ENCODE measurements at places on chromosomes 7 and 10. TPM values are rescaled to one million over a fixed set of nuclear protein-coding genes. Genes with fewer than 3 reads are reported as not detected.
A peak's percentile ranks its signal among the peaks of the same experiment; 100 is the strongest.

- no peak for DNase-seq
Observed at GRCh38 chr7:128774029-128774689, 1.4 kb downstream of the OPN1SW start.

DNA sequence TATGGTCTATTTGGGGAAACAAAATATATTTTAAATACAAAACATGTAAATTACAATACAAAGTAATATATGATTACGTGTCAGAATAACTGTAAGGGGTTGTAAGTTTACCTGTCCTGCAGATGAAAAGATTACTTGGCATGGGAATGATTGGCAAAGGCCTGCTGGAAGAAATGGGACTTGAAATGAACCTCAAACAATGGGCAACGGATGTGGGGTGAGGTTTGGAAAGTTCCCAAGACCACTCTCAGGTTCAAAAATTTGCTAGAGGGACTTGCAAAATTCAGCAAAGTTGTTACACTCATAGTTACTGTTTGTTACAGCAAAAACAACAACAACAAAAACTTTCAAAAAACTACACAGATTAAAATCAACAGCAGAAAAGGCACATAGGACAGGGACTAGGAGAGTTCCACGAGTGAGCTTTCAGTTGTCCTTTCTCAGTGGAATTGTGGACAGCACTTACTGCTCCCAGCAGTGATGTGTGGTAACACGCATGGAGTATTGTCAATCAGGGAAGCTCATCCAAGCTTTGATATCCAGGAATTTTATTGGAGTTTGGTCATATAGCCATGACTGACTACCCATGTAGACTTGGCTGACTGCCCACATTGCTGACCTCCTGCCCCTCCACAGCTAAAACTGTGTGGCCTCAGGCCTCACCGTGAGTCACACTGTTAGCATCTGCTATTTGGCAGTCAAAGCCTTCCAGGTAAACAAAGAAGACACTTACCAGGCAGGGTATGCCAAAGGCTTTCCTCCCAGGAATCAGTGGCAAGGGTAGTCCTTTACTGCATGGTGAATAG lies 43.8 kb downstream of the EXOC6 start:
- peak; percentile 34 for DNase-seq

- DNase-seq, result no peak
Observed at GRCh38 chr10:132100091-132100481, 34.3 kb downstream of the JAKMIP3 start.

DNA sequence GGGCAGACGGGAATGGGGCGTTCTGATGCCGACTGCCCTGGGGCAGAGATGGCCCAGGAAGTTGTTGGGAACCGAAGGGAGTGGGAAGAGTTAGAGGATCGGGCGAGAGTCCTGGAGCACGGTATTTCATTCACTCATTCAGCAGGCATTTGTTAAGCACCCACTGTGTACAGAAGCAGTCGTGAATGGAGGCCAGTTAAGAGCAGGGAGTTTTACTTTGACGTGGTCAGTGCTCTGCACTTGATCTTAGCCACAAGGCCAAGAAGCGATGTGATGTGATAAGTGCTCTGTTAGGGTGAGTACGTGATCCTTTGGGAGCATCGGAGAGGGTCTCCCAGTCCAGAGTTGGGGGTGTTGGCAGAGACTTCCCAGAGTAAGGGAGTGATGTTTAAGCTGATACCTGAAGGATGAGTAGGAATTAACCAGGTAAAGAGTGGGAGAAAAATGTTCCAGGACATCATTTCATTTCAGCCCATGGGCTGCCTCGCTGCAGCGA lies 890 bp downstream of the ZFYVE27 start:
- no peak for DNase-seq

GRCh38 chr7:99142727-99143520 lies 984 bp downstream of the SMURF1 start:
- DNase-seq, result peak; percentile 91

- DNase-seq, result no peak
Observed at GRCh38 chr7:70789481-70790214, 342.3 kb upstream of the GALNT17 start.

GRCh38 chr7:20696803-20697333 lies 81.4 kb downstream of the ABCB5 start:
- DNase-seq, result no peak

- DNase-seq, result no peak
Observed at GRCh38 chr10:29610876-29611647, 23.7 kb downstream of the SVIL start.

DNA sequence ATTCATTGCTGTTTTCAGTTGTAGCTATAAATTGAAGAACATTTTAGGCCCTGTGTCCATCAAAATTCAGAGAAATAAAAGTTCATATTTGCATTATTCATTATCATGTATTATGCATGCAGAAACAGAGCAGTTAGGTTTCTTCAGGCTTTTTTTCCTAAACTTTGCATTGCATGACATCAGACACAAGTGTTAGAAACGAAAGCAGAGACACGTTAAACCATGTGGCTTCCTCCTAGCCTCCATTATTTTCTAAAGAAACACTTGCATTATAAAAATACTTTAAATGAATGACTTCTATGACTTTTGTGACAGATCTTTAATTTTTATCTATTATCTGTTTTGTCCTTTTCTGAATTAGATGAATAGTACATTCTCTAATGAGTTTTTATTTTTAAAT lies 8.8 kb upstream of the EBLN1 start:
- no peak for DNase-seq

GRCh38 chr10:123380491-123381085 lies 226.4 kb downstream of the BUB3 start:
- DNase-seq, result no peak

GRCh38 chr10:91135113-91135512 lies 85.3 kb upstream of the PCGF5 start:
- DNase-seq, result no peak

DNA sequence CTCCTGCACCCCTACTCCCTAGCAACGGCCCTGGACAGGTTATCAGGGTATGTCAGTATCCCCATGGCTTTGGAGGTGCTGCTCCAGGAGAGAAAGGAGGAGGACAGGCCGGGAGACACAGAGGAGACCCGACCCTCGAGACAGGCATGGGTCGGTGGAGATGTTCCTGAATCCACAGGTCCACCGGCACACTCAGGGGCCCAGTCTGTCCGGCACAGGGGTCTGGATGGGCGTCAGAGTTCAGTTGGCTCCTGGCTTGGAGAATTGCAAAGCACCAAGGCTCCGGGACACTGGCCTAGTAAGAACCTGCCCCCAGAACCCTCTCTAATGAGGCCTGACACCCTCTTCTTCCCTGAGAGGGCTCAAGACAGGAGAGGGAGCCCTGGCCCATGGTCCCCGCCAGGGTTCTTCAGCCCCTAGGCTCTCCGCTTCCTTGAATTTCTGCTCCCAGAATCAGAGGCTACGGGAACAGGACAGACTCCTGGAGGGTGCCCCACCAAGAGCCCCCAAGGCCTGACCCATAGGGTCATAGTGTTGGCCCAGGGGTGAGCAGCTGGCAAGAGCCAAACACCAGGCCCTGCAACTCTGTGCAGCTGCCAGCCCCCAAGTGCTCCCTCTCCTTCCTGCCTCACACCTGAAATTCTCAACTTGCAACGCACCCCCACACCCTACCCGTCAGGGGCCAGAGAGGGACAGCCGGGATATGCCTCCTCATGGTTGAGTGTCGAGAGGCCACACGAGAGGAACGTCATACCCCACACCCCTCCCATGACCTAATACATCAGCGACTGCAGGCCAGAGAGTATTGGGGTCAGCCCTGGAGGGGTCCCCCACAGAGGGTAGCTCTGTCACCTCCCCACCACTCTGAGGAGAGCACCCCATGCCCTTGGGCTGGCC lies 5.5 kb upstream of the IRF5 start:
- DNase-seq, result no peak

DNA sequence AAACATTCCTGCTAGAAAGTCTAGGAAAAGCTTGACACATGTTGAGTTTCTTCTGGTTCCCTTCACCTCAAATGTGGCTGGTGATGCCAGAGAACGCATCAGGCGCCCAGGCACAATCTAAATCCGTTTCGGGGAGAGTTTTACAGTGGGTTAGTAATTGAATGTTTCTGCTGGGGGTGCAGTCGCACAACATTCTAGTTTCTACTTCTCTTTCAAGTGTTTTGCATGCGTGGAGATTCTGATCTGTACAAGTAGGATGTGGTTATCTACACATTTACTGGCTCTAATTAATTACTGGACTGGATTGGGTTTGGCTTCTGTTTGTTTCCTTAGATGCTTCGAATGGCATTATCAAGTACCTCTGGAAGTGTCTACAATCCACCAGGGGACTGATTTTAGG lies 173.8 kb downstream of the TMEM26 start:
- no peak for DNase-seq

DNA sequence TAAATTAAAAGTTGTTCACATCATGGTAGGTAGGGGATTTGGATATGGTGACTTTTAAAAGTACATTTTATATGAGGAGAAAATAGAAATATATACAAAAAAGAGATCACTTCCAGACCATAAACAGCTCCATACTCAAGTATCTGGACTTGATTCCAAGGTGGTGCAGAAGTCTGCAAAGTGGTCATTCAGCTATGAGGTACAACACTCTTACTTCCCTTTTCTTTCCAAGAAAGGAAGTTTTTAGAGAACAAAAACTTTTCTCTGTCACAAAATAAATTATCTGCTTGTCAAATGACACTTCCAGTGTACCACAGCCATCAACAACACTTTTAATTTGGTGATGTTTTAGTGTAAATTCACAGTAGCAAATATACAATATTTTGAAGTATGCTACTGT lies 1013.5 kb downstream of the GATA3 start:
- DNase-seq, result no peak

GRCh38 chr7:15757041-15758000 lies 70.8 kb upstream of the MEOX2 start:
- no peak for DNase-seq

DNA sequence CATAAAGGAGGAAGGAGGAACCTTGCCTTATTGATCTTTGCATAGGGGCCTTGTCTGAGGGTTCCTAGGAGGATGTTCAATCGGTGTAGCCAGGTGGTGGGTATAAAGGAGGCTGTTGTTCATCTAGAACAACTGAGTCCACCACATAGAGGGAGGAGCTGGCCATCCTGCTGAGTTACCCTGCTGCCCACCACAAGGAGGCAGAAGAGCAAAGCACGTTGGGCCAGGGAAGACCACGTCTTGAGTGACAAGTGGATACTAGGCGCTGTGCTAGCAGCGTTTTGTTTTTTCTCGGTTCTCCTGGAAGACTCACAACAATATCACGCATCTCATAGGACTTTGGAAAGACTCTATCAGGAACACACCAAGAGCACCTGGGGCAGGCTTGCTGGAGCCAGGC lies 20.0 kb downstream of the FOXI2 start:
- DNase-seq, result no peak

DNA sequence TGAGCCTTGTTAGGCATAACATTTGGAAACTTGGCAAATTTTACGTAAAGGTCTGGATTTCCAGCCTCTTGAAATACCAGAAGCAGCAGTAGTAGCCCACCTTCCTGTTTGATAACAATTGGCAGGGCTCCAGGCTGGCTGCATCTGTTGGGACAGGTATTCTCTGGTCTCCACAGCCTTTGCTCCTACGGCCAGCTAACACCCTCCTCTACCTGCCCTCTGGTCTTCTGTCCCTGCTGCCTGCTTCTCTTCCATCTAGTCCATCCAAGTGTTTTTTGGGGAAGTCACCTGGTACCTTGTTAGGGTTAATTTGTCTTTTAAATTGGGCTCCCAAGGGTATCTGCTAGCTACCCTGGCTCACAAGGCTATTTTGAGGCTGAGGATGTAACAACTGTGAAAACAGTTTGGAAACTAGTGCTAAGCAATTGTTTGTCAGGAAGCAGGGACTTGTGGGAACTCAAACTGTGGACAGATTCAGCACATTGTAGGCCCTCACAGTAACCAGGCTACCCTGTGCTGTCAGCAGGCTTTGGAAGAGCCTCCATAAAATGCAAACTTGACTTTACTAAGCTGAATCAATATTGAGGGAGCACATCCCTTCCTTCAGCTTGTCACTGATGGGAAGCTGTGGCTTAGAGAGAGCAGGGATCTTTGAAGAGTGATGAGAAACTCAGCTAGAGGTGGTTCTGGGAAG lies 8.5 kb downstream of the RPS24 start:
- no peak for DNase-seq

- DNase-seq, result peak; percentile 56
Observed at GRCh38 chr7:143884969-143885559, 16.9 kb downstream of the TCAF1 start.

- no peak for DNase-seq
Observed at GRCh38 chr7:26397332-26397731, 105.7 kb downstream of the SNX10 start.

DNA sequence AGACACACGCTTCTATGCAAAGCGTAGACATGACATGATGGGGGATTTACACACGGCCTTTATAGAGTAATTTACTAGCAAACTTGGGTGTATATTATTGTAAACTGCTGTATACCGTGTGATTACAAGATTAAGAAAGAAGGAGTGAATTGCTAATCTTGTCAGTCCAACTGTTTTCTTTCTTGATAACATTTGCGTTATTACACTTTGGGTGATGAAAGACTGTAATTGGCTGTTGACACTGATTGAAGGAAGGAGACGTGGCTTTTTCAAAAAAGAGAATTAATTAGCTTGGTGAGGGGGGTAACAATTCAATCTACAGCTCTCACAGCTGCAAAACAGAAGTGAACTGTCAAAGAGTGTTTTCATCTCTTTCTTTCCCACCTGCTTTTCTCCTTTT lies 32.7 kb downstream of the SLC35B4 start:
- no peak for DNase-seq

GRCh38 chr10:120508393-120508792 lies 51.4 kb downstream of the PLPP4 start:
- DNase-seq, result no peak

GRCh38 chr10:74177140-74177677 lies 26.2 kb downstream of the ADK start:
- peak; percentile 41 for DNase-seq

GRCh38 chr10:29850371-29850770 lies 209.0 kb downstream of the JCAD start:
- DNase-seq, result no peak

DNA sequence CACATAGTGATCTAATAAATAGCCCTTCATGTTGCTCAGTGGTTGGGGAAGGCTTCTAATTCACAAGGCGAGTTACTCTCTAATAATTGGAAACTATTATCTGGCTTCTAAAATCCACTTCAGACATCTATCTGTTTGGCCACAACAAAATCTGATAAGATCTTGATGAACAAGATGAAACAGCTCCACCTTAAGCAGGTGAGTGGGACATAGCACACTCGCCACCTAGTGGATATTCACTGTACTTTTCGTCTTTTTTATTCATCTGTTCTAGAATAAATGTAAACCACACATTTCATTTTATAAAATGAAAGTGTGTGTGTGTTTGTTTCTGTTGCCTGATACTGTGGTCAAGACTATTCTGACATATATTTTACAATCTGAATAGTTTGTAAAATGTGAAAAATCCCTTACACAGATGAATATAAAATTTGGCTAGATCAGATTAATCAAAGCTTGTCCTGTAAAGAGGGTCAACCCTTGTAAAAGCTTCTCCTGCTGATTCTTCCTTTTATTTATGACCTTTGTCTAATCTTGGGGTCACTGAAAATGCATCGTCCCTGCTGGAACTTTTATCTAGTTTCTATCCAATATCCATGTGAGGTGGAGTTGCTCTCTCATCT lies 26.5 kb upstream of the CNTNAP2 start:
- no peak for DNase-seq

GRCh38 chr7:90625562-90625961 lies 29.4 kb downstream of the CDK14 start:
- peak; percentile 32 for DNase-seq

IFIT3 gene
- 8.8 TPM for total RNA-seq

EPO gene
- not detected for total RNA-seq

PON1 gene
- not detected for total RNA-seq

PPP1R17 gene
- total RNA-seq, result not detected

ARMC3 gene
- total RNA-seq, result not detected

SLC29A4 gene
- total RNA-seq, result 2.3 TPM
